T-helper 9 cell (primary cell): ENCODE measurements at places on chromosomes 16 and 17.

- no peak for DNase-seq
Observed at GRCh38 chr16:9013508-9013864, 49.8 kb upstream of the USP7 start.

- DNase-seq: no peak
Observed at GRCh38 chr16:18983565-18984434, at the start of gene TMC7. Gene TMC7, plus strand, starts transcription at chr16:18983934. Its CDS starts 130 bp downstream, at chr16:18984064.

GRCh38 chr17:10773391-10773790 is 30.5 kb downstream of the TMEM238L start:
- no peak for DNase-seq

DNA sequence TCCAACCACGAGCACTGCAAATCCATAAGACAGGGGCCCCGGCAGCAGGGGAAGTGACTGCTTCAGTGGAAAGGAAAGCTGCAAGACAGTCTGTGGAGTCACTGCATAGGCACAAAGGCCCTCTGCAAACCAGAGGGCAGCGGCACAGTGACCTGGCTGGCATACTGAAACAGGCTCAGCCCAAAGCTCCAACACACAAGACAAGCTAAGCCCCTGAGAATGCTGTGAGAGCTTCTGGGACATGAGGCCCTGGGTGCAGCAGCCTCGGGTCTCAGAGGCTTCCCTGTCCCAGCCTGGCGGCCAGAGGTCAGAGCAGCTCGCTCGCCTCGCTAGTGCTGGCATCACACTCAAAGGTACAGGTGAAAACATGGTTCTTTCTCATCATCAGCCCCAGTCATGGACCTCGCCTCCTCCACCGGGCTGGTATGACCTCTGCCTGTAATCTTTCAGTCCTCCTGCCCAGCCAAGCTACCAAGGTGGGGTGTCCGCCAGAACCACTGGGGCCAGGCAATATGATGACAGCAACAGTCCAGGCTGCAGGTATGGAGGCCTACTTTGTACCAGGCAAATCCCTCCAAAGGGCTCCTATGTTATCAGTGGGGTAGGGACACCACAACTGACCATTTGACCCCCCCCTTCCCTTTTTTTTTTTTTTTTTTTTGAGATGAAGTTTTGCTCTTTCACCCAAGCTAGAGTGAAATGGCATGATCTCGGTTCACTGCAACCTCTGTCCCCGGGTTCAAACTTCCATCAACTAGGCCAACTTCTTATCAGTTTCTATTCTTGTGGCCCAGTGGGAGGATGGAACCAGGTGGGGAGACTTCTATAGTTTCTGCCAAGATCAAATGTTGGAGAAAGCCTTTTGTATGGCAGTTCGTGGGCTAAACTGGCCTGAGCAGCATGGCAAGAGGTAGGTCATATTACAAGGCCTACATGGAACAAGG is 19.2 kb downstream of the ST3GAL2 start:
- no peak for DNase-seq

- DNase-seq: no peak
Observed at GRCh38 chr16:67444259-67445125, 13.6 kb downstream of the HSD11B2 start.

GRCh38 chr17:77666881-77667395 is 291.6 kb upstream of the TNRC6C start:
- DNase-seq: peak; percentile 61

GRCh38 chr17:13525876-13526275 is 75.9 kb downstream of the HS3ST3A1 start:
- no peak for DNase-seq

DNA sequence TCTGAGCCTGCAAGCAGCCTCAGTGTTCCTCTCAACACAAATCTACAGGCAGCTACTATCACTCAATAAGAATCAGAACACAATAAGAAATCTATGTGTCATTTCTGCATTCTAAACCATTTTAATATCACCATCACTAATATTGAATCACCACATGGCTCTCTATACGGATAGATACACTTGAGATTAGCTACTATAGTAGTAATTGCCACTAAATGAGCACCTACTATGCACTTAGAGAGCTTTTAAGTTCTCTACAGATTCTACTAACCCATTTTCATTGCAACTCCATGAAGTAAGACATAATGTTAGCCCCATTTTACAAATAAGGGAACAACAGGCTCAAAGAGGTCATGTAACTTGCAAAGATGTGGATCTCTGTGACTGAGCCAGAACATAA is 132.8 kb upstream of the DYNLRB2 start:
- DNase-seq: no peak

DNA sequence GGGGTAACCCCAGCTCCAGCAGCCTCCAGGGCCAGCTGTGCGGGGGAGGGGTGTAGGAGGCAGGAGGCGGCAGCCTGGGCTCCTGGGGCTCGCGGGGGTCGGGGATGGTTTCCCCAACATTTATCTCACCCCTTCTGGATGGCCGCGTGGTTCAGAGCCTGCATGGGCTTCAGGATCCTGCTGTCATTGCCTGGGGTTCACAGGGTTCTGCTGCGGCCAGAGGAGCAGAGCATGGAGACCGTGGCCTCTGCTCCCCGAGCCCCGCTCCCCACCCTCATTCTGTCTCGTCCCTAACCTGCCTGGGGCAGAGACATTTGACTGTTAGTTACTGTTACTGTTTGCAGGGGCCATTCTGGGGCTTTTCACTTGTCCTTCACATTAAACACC is 4.9 kb downstream of the MYADML2 start:
- DNase-seq: no peak

DNA sequence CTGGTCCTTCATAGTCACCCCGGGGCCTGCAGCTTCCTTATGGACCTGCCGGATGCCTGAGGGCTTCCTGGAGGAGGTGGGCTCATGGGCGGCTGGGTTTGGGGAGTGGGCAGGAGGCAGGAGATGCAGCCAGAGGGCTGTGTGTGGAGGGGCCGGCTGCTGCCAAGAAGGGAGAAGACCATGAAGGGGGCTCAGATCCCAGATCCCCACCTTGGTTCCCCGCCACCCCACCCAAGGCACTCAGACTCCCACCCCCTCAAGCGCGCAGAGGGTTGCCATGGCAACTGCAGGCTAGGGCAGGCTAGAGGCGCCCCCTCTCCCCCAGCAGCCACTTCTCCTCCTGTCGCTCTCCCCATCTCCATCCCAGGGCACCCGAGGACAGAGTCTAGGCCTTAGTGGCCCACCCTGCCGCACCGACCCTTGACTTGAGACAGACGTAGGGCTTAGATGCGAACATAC is 104.5 kb downstream of the CRLF3 start:
- DNase-seq: no peak

- DNase-seq: no peak
Observed at GRCh38 chr17:80664217-80664790, 119.7 kb downstream of the RPTOR start.

- DNase-seq: no peak
Observed at GRCh38 chr17:36498155-36498554, 11.7 kb downstream of the ZNHIT3 start.

- DNase-seq: no peak
Observed at GRCh38 chr16:71917900-71918299, 22.6 kb downstream of the IST1 start.

- DNase-seq: peak; percentile 55
Observed at GRCh38 chr16:56425439-56425832, at the start of gene AMFR. Gene AMFR, minus strand, starts transcription at chr16:56425545. Its CDS starts 218 bp downstream, at chr16:56425327.

- no peak for DNase-seq
Observed at GRCh38 chr17:75338335-75338734, 49.1 kb upstream of the SLC25A19 start.

- no peak for DNase-seq
Observed at GRCh38 chr16:12225255-12225654, 248.7 kb downstream of the SNX29 start.

DNA sequence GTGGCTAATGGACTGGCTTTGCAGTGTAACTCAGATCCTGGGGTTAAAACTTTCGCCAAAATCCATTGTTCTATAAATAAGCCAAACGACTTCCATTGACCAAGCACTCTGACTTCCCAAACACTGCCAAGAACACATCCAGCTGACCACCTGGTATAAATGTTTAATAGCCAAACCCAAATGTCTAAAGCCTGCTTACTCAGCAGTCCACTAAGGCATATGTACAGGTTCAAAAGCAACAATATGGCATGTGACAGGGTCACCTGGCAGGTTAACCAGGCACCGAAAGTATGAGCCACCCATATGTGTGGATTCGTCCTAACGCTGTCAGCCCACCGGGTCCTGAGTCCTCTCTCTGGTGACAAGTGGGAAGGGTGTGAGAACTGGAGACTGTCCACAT is 2.1 kb downstream of the CSNK1D start:
- DNase-seq: no peak

DNA sequence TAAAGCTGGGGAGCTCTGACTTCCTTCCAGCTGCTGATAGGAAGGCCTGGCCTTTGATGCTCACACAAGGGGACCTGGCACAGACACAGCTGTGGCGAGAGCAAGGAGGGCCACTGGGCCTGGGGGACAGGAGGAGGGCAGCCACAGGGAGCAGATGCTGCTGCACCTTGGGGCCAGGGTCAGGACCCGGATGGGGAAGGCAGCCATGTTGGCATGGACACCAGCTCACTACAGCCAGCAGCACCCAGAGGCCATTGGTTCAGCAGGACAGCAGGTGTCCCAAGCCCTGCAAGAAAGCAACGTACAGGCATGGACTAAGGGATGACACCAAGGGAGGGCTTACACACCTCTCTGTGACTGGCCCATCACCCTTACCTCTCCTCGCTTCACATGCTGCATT is 8.0 kb upstream of the RNF112 start:
- DNase-seq: no peak

DNA sequence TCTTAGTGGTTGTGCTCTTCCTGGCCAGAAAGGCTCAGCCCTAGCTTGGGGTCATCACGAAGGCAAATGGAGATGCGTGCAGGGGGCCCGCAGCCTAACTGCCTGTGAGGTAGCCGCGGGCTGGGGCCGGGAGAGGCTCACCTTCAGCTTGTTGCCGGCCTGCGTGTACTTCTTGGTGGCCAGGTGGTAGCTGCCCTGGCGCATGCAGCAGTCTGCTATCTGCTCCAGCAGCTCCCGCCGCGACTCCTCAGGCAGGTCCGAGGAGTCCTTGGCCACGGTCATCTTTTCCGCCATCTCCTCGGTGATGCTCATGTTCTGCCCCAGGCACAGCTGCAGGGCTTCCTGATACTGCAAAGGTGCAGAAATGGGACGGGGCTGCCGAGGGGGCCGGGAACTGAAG is 13.0 kb upstream of the TMEM204 start:
- no peak for DNase-seq

DNA sequence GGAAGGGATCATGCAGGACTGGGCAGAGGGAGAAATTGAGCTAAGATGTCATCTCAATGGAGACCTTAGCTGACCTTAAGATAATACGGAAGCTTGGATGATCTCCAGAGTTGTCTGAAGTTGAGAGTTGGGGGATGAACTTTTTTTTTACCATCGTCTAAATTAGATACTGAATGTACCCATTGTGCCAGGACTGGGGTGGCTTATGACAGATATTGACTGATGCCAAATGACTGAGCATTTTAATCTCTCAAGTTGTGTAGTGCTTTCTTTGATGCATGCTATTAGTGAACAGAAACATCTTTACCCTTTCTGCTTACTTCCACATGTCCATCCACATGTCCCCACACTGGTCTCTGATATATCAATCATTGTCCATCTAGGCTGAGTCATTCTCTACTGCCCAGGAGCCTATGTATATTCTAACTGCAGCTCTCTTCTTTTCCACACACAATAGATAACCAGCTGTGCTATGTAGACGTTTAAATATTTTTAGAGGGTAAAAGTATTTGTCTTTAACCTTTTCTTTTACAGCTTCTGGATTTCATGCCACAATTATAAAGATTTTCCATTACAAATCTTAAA is 60.2 kb upstream of the ZKSCAN2 start:
- no peak for DNase-seq

- DNase-seq: no peak
Observed at GRCh38 chr17:34623856-34624766, 44.7 kb downstream of the TMEM132E start.

DNA sequence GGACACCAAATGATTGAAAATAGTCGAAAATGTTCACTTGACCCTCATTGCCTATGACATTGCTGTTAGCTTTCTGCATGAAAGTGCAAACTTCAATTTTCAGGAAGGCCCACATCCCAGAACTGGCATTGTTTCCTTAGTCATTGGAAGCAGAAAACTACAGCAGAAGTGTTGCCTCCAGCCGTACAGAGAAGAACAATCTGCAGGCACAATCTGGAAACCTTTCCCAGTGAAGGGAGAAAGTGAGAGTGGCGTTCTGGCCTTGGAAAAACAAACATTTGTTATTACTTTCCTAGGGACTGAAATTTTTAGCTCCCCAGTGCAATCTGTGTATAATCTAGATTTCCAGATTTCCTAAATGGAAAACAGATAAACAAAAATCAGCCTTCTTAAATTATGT is 529.5 kb upstream of the RBFOX1 start:
- DNase-seq: no peak

DNA sequence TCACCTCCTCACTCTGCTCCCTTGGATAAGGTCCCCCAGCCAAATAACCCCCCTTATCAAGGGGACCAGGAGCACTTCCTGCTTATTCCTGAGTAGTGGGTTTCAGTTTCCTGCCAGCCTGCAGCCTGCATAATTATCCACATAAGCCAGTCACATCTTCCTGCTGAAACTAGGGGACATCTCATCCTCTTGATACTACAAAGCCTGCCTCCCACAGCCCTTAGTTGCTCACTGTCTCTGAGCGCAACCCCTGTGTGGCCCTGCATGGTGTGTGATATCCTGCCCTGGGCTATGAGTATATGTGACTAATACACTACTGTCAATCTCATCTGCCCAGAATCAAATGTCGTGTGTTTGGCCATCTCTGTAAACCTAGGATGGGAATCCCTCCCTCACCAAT is 8.0 kb upstream of the XYLT2 start:
- DNase-seq: no peak
